ENCODE measurements at places on chromosomes 13 and 19.

DNA sequence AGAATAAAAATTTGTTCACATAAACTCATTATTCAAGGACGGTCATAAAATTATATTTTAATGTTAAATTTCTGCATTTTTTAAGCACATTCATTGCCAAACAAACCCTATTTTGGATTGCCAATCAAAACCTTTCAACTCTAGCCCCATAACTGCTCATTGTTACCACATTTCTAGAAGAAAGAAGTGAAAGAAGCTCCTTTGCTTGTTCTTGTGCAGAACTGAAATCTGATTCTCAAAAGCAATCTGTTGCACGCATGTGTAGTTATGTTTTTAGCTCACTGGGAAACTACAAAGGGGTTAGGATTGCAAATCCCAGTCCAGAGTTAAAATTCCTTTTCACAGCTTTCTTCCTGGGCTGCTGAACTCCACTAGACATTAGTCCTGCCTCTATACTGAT is 109.5 kb upstream of the MIR17HG start:
- DNase-seq: no peak

GRCh38 chr13:44906713-44907112 is 82.6 kb downstream of the NUFIP1 start:
- no peak for DNase-seq

GRCh38 chr19:19461671-19462622 is 53.4 kb downstream of the TSSK6 start:
- peak; percentile 62 for DNase-seq

GRCh38 chr19:1079566-1080111 is 12.7 kb downstream of the ARHGAP45 start:
- peak; percentile 83 for DNase-seq

GRCh38 chr19:6738787-6739389 is 592 bp upstream of the TRIP10 start:
- DNase-seq: peak; percentile 36

DNA sequence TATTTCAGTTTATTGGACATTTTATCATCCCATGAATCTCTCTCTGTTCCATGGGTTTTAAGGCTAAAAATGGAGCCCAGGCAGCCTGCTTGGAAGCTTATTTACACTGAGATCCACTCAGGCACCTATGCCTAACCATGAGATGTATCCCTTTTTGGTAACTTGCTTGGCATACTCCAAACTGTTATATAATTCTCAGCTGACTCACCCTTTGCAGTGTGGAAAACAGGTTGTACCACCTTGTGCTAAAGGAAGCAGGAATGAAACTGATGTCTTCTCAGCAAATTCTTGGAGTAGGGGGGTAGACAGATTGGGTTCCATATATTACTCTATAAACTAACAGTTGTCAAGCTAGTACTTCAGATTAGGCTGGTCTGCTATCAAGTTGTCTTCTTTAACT is 483.6 kb downstream of the KLF5 start:
- DNase-seq: no peak

DNA sequence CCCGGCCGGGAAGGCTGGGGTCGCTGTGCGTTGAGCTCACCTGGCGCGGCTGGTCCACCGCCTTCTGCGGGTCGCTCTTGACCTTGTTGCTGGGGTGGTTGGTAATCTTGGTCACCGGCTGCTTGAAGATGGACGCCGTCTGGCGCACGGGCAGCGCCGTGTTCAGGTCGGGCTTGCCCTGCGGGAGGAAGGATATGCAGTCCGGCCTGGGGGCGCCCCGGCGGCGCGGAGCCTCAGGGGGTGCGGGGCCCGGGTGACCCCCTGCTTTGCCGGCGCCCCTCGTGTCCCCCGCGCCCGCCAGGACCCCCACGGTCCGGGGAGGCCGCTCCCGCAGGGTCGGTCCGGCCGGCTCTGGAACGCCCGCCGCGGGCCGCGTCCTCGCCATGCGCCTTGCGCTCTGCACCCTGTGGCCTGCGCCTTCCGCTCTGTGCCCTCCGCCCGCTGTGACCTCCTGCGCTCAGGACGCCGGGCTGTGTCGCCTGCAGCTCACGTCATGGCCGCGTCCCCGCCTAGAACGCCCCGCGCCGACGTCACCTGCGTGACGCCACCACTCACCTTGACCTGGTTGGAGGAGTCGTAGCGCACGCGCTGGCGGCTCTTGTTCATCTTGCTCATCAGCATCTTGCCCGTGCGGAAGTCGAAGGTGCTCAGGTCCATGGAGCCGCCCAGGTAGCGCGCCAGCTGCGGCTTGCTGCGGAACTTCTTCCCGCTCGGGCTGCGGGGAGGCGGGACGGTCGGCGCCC is 8.0 kb downstream of the MBD3 start:
- DNase-seq: no peak

GRCh38 chr19:45154064-45154827 is 6.5 kb downstream of the NKPD1 start:
- no peak for DNase-seq

DNA sequence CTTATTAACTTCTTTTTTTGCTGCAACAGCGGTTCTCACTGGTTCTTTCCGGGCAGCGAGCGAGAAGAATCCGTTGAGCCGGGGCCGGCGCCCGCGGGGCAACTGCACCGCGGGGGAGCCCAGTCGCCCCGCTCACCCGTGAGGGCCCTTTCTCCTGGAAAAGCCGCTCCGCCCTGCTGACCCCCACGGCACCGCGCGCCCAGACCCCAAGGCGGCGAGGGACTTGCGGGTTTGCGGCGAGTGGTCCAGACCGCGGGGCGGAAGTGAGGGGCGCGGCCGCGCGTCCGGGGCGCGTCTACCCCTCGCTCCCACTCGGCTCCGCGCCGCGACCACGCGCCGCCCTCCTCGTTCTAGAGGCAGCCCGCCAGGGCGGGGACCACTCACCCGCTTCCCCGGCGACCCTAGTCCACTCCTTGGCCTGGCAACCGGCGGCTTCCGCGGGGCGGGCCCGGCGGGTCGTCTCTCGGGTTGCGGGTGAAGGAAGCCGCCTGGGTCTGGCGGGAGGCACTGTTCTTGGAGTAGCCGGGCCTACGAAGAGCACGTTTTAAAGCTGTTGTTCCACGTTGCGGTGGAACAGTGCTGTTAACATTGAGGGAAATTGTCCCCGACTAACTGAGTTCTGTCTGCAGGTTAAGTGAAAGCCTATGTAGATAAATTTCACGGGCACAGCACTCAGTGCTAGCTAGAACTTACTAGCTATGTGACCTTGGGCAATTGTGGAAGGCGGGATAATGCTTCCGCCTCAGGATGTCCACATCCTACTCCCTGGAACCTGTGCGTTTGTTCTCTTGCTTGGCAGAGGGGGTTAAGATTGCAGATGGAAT is at the start of gene NEK3:
Gene NEK3, minus strand, starts transcription at position 439 of the 824 bp plus-strand sequence. CDS start 3,406 bp downstream, outside the sequence.
- peak; percentile 56 for DNase-seq

DNA sequence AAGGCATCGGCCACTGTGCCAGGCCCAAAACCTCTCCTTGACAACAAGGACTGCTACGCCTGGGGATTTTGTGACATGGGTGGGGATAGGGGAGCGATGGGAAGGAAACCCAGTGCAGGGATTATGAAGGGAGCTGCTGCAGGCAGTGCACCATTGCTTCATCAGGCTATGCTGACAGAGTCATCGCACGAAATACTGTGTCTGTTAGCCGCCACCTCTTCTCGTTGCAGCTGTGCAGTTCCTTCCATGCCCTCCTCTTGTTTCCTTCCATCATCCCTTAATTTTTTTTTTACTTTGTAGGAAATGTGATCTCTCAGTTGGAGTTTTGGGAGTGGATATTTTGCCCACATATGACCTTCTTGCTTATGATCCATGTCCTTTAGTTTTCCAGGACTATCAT is 178.7 kb downstream of the RFC3 start:
- no peak for DNase-seq

DNA sequence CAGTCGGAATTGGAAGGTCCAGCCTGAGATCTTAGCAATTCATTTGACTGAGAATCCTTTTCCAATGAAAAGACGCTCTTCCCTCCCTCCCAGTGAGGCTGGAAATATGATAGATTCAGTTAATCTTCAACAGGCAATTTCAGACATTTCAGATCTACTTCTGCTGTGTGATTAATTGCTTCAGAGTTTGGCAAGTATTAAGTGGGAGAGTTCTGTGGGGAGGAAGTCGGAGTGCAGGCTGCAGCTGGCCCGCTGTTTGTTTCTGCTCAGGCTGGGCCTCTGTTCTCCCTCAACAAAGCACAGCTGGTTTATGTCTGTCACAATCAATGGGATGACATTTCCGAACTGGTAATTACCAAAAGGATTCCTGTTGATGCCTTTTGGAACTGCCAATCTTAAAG is 178.2 kb downstream of the NDFIP2 start:
- no peak for DNase-seq

DNA sequence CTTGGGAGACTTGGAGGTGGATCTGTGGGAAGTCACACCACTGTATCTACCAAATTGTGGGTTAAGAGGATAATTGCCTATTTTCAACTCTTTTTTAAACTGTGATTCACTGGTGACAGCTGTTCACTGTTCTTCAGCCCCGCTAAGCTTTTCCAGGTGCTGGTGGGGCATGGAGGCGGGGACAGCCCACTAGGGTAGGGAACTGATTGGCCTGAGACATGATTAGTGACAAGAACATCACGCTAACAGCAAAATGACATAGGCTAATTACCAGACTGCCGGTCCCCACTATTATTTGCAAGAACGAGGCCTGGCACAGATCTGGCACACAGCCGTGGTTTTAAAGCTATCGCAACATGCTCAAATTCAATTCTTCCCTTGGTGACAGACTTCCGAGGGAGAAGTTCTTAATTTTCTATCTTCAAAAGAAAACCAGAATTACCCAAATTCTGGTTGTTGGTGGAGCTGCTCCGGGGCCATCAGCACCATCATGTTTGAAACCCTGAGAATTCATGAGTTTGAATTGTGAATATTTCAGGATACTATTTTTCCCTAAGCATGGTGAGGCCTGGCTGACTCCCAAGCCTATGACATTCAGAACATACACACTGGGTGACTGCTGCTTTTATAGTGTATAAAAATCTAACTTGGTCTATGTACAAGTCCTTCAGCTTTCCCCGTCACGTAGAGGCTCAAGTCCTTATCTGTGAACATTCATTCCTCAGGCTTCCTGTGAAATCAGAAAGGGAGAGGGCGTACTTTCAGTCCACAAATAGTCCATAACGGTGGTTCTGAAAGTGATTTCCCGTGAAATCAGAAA is 17.9 kb downstream of the DOCK9 start:
- no peak for DNase-seq

DNA sequence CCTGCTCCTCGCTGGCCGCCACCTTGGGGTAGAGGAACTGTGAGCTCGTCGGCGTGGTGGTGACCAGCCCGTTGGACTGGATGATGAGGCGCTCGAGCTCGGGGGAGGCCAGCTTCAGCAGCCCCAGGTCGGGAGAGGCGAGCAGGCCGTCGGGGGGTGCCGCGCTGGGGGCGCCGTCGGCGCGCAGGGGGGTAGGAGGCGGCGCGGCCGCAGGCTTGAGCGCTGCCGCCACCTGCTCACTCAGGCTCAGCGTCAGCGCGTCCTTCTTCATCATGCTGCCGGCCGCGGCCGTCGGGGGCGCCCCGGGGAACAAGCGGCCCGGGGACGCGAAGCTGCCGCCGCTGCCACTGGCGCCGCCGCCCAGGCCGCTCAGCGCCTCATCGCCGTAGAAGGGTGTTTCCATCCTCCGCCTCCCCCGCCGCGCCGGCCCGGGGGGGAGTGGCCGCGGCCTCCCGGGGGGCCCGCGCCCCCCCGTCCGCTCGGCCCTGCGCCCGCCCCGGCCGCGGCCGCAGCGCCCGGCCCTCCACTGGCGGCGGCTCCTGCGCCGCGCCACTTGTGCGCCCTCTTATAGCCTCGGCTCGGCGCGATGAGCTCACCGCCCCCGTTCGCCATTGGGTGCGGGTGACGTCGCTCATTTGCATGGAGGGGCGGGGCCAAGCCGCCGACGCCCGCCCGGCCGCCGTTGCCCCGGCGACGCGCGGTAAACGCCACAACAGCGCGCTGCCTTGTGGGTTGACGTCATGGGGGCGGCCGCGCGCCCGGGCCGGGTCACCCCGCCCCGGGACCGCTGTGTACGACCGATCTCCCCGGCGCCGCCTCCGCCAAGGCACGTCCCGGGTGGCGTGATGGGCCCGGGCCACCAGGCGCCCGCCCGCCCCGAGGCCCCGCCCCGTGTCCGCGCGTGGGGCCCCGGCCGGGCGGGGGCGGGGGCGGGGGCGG is at the start of gene JUND:
Gene JUND, minus strand, starts transcription at position 541 of the 939 bp plus-strand sequence. Its CDS starts 138 bp downstream, at position 403.
- DNase-seq: peak; percentile 98

DNA sequence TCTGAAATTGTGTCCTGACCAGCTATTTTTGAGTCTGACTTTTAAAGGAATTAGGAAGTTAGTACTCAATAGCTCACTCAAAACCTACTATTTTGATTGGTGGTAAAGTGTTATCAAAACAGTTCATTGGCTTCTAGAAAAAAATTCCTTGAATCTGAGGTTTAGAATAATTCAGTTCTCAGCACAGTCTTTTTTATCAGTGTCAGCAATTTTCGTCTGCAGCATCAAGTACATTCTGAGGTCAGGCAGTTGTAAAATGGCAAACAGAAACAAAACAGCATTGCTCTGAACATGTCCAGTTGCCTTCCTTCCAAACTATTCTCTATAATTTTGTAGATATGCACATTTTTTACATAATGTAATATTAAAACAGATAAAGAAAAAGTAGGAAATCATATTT is 1644.1 kb downstream of the SLITRK5 start:
- DNase-seq: no peak

GRCh38 chr19:11337080-11337479 is 2.4 kb downstream of the RAB3D start:
- DNase-seq: peak; percentile 19

DNA sequence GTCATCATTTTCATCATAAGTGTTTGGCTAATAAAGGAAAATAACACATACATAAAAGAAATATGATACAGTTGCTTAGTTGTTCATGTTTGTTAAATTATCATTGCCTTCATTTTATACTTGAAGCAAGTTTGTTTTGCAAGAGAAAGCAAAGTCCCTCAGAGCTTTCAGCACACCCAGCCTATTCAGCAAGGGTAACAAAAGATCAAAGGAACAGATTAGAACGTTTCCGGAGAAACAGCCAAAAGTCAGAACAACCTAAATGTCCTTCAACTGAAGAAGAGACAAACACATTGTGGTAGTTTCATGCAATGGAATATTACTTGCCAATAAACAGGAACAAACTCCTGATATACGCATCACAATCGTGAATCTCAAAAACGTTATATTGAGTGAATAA is 380.7 kb downstream of the MZT1 start:
- no peak for DNase-seq

- no peak for DNase-seq
Measured at GRCh38 chr13:29182216-29182615, 362.1 kb downstream of the MTUS2 start.

- DNase-seq: no peak
Measured at GRCh38 chr13:20141238-20142022, 19.4 kb downstream of the GJA3 start.

GRCh38 chr19:35357867-35358573 is at the start of gene FFAR3:
TSS of gene FFAR3 (plus strand) at chr19:35358460. CDS start at chr19:35358891, 431 bp downstream.
- DNase-seq: peak; percentile 20

DNA sequence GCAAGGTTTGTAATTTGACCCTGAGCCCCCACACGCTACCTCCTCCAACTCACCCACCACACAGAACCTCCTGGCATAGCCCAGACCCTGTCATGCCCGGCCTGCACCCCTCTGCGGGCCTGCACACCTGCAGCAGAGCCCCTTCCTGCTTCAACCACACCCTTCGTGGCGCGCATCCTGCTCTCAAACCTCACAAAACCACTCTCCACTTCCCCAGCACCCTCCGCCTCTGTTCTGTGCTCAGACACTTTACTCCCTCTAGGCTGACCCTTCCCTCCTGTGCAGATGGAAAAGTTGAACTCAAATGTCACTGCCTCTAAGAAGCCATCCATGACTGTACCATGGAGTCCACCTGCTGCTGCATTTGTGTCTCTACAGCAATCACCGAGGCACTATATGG is 28.5 kb downstream of the FAAP24 start:
- peak; percentile 49 for DNase-seq

- no peak for DNase-seq
Measured at GRCh38 chr13:113917594-113918371, 53.9 kb upstream of the GAS6 start.

- DNase-seq: no peak
Measured at GRCh38 chr13:44735806-44736205, 159.7 kb upstream of the TSC22D1 start.
